Stimulated activated CD4-positive, alpha-beta T cell treated with anti-CD3 and anti-CD28 coated beads, Interleukin-2, amount 100 ng/mL, for 4 hours (primary cell): ENCODE measurements at places on chromosomes 16 and 17.
A peak's percentile ranks its signal among the peaks of the same experiment; 100 is the strongest.

DNA sequence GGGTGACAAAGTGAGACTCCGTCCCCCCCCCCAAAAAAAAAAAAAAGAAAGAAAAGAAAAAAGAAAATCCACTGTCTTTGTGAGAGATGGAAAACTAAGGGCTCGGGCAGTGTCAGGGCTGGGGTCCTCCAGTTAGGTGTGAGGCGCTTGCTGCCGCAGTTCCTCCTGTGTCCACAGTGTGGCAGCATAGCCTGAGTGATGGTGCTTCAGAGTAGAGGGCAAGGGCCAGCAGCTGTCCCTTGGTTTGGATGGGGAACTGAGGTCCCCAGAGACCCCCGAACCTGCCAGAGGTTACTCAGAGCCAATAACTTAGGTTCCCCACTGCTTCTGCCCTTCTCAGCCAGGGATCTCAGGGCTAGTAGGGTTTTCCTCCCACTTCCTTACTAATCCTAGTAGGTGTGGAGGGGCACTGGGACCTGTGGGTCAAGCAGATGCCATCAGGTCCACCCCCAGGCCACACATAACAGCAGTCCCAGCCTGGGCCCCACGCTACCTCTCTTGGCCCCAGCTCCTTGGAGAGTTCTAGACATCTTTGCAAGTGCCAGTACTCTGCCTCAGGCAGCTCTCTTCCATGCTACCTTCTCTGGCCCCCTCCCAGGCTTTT lies 7.9 kb upstream of the LLGL1 start:
- DNase-seq, result peak; percentile 57

DNA sequence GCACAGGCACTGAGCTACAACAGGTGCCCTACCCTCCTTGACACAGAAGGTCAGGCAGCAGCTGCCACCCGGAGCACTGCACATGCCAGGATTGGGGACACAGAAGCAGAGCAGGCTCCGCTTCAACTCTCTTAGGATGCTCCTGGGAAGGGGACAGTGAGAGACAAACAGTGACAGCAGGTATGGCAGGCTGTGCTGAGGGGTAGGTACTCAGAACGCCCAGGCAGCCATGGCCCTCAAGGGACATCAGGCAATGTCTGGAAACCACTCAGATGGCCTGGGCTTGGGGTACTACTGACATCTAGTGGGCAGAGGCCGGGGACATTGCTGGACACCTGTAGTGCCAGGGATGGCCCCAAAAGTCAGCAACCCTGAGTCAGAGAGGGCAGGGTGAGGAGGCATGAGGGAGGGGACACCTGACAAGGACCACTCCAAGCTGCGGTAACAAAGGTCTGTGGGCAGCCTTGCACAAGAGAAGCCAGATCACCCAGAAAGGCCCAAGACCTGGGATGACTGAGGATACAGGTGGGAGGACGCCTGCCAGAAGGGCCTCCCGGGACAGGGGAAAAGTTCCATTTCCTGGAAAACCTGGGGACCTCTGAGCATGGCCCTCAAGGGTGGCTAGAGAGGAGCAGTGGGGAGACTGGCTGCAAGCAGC lies 21.2 kb downstream of the PEMT start:
- DNase-seq, result no peak

DNA sequence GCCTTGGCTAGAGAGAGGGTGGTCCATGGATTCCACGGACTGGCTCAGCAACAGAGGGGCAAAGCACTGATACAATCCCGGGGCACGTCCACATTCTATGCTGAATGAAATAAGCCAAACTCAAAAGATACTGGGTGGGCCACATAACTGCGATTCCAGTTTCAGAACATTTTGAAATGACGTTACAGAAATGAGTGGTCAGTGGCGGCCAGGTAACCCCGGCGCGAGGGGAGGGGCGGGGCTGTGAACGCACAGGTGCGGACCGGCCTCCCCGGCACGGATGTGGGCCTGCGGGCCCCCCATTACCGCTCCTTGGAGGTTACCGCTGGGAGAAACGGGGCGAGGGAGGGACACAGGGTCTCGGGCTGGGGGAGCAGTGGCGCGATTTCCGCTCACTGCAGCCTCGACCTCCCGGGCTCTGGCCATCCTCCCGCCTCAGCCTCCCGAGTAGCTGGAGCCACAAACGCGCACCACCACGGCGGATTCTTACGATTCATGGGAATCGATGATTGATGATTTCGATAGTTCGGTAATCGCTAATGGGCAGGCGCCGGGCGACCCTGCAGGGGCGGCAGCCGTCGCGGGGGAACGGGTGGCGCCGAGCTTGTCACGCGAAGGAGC lies 559 bp downstream of the MVD start:
- DNase-seq, result no peak

DNA sequence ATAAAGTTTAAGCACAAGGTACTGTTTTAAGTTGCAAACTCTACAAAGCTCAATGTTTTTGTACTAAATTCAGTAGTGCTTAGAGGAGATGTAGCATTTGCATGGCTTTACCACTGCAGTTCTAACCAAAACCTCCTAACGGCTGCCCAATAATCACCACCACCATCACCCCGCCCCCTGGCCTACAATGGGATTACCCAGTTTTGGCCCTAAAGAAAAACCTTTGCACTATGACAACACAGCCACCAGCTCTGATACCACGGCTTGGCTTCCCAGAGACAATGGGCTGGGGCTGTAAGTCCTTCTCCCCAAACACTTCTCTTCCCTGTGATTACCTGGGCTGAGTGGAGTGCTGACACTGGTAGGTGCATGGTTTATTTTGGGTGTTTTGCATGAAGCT lies 58.4 kb upstream of the MTMR4 start:
- no peak for DNase-seq

GRCh38 chr17:50280801-50281441 lies 6.7 kb downstream of the TMEM92 start:
- DNase-seq, result no peak

GRCh38 chr17:27242951-27243350 lies 51.0 kb upstream of the WSB1 start:
- no peak for DNase-seq

DNA sequence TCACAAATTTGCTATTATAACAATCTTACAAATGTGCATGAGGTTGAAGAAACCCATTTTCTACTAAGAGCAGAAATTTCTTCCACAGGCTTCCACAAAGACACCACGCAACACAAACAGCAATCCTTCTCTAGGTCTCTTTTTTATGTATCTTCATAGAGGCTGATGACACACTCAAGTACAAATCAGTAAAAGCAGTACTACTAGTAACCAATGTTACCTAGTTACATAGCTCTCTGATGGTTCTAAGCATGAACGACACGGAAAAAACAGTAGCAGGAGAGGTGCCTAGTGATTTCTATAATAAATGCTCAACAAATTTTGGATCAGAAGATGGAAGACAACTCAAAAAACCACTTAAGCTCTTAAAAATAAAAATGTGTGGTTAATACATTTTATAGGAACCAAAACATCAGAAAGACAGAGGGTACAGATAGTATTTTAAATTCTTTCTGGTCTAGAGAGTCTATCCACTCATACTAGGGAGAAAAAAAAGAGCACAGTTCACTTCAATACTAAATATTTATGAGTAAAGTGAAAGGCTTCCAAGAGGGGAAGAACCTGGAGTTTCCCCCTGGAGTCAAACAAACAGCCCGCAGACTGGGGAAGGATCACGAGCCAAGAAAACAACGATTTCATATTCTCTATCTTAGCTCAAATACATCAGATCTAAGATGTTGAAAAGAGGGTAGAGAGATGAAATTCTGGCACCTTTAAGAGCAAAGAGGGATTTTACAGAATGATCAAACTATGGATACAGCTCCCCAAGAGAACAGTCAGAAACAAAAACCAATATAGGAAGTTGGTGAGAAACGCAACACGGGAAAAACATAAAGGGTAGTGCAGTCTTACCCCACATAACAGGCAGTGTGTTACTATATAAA lies 40.2 kb downstream of the SMG6 start:
- DNase-seq, result no peak

DNA sequence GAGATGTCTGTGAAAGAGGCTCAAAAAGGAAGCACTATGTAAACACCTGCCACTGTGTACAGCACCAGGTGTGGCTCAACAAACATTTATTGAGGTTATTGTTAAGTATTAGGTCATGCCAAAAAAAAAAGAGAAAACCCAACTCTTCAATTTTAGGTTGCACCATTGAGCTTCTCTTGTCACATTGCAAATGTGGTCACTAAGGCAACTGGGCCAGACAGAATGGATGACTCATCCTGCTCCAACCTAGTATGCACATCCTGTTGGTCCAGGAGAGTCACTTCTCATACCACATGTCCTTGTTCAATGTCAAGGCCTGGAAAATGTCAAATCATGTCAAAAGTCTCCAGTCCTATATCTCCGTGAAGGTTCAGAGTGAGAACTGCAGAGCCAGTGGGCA lies 25.0 kb downstream of the HOXB1 start:
- no peak for DNase-seq

- DNase-seq, result peak; percentile 51
These were observed 1.0 kb downstream of the GSDMA start for GRCh38 chr17:39963829-39964228.

GRCh38 chr17:45223539-45224528 lies 2.1 kb downstream of the FMNL1 start:
- no peak for DNase-seq

DNA sequence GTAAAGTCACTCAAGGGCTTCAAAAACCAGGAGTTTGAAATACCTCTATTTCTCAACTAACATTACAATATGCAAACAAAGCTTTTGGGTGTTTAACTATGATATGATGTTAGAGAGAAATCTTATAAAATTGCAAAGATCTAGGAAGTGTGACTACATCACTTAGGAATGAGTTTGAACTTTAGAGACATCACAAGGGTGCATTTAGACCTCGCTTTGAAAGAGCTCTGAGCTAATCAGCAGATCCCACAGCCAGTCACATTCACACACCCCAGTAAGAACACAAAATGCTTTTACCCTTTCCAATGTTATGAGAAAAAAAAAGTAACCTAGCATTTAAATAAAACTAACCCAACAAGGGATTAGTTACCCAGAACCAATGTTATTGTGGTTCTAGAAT lies 45.2 kb downstream of the HYDIN start:
- no peak for DNase-seq

- no peak for DNase-seq
These were observed 3.5 kb upstream of the UBALD2 start for GRCh38 chr17:76261421-76262215.

DNA sequence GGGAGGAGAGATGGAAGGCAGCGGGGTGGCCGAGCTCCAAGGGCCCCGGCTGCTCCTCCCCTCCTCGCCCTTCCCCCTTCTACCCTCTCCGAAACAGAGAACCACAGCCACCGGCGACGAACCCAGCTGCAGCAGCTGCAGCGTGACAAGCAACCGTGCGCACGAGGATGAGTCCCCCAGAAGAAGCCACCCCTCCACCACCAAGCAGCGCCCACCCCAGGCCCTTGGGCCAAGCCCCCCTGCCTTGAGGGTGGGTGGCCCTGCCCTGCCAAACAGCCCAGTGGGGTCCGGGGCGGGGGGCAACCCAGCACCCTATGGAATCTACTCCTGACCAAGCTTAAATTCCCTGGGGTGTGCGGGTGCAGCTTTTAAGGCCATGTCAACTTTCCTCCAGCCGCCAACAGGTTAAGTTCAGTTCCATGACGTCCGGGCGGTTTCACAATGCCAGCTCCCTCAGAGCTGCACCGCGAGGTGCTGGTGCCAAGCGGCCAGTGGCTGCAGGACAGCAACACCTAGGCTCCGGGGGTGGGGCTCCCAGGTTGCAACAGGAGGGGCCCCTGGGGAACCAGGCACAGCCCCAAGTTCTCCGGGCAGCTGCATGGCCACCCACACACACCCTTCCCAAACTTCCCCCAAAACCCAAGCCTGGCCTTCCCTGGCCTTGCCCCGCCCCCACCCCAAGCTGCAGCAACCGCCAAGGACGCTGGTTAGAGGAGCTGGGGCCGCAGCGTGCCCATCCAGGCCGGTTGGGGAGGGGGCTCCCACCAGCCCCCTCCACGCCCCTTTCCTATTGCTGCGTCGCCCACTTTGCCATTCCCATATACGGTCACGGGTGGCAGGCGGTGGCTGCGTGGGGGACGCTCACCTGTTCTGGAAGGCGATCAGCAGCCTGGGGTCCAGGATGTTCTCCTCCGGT lies 2.0 kb downstream of the CBX4 start:
- no peak for DNase-seq

GRCh38 chr16:80804056-80804525 lies 307 bp downstream of the CDYL2 start:
- peak; percentile 29 for DNase-seq

DNA sequence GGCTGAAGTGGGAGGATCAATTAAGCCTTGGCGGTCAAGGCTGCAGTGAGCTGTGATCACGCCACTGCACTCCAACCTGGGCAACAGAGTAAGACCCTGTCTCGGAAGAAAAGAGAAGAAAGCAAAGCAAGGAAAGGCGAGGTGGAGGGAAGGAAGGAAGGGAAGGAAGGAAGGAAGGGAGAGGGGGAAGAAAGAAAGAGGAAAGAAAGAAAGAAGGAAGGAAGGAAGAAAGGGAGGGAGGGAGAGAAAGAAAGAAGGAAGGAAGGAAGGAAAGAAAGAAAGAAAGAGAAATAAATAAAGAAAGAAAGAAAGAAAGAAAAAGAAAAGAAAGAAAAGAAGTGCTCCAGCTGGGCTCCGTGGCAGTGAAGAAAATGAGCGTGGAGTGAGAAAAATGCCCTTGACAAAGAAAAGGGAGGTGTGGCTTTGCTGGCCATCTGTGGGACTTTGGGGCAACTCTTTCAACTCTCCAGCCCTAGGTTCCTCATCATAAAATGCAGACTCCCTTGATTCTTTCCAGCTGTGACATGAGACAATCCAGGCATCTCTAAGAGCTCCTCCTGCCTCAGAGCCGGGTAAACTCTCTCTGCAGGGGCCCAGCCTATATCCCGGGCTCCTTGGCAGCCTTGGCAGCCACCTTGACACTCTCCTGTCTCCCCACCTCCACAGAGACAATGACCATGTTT lies 2.4 kb downstream of the GSDMA start:
- DNase-seq, result no peak

- DNase-seq, result no peak
These were observed 712.8 kb downstream of the CDH8 start for GRCh38 chr16:61323456-61323855.

DNA sequence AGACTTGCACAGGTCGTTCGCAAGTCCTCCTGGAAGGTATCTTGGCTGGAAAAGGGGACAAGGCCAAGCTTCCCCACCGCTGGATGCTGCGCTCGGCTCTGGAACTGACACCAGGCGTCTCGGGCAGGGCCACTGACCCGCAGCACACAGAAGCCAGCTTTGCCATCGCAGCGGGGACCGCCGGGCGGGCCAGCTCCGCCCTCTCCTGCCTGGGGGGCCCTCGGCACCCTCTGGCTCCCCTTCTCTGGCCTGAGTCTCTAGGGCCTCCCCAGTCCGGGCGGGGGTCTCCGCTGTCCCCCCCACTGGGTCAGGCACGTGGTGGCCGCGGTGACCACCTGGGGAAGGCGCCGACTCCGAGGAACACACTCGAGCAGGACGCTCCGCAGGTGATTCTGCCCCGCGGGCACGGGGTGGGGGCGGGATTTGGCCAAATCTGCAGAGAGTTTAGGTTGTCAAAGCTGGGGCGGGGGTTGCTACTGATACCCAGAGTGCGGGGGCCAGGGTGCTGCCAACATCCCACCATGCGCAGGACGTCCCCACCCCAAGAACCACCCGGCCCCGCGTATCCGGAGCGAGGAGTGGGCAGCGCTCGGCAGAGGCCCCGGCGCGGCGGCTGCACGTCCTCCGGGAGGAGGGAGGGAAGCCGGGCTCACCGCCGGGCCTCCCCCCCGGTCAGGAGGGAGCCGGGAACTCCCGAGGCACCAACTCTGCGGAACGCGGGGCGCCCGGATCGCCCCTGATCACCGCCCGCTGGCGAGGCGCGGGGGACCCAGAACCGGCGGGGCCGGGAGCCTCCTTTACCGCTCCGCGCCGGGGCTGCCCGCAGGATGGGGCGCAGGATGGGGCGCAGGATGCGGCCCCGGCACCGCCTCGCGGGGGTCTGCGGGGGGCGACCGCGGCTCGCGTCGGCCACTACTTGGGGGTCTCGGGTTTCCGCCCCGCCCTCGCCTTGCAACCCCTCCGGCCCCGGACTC lies 744 bp upstream of the METRNL start:
- no peak for DNase-seq
